ENCODE measurements at places on chromosomes 16 and 17.

DNA sequence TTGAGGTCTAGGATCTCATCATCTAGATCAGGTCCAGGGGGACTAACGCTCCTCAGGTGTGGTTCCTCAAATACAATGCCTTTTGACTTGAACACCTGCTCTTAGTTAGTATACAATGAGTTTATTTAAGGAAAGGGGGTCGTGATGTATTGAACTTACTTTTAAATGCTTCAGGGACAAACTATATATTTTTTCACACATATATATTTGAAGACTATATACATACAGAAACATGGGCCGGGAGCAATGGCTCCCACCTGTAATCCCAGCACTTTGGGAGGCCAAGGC lies 11.5 kb upstream of the USP32 start:
- no peak for DNase-seq

- DNase-seq = peak; percentile 41
Measured at GRCh38 chr17:78173097-78173715, 4.8 kb downstream of the SYNGR2 start.

DNA sequence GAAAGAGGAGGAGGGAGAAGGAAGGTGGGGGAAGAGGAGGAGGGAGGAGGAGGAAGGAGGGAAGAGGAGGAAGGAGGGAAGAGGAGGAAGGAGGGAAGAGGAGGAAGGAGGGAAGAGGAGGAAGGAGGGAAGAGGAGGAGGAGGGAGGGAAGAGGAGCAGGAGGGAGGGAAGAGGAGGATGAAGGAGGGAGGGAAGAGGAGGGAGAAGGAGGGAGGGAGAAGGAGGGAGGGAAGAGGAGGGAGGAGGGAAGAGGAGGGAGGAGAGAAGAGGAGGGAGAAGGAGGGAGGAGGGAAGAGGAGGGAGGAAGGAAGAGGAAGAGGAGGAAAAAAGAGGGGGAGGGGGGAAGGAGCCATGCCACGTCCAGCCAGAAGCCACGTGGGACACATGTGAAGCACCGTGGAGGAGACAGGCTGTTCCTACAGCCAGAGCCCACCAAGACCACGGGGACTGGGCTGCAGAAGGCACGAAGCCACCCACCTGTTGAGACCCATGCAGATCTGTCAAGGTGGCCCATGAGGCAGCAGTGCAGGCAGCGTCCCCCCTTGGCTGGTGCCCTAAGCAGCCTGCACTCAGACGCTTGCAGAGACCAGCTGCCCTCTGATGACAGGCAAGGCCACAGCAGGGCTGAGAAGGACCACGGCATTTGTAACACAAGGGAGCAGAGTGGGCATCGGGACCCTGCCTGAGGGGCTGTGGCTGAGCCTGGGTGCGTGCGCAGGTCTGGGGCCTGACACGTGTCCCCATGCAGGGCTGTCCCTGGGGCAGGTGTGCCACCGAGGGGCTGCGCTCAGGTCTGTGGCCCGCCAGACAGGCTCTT lies 10.3 kb downstream of the NDUFAF8 start:
- no peak for DNase-seq

GRCh38 chr17:75950855-75951554 lies 10.2 kb upstream of the FBF1 start:
- DNase-seq = no peak

GRCh38 chr17:49130891-49131290 lies 1.7 kb upstream of the B4GALNT2 start:
- DNase-seq = no peak

DNA sequence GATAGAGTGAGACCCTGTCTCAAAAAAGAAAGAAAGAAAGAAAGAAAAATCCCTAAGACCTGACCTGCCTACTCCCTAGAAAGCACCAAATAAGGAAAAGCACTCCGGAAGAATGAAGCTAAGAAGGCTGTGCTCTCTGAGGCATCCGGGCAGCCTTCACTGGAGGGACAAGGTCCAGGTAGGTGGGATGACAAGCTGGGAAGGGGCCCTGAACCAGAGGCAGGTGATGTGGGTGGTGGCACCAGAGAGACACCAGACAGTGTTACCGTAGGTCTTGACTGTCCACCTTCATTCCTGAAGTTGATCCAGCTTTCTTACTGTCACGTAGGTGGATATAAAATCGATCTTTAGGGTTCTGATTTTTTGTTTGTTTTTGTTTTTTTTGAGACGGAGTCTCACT lies 26.3 kb downstream of the SMTNL2 start:
- DNase-seq = no peak

DNA sequence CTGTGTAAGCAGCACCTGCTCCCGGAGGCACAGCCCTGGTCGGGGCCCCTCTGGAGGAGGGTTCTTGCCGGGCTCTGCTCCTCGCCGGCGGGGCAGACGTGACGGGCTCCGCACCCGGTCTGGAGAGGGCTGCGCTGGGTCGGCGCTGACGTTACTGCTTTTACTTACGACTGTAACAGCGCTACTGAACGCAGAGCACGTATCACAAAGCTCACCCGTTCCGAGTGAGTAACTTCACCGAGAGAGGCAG lies 1.3 kb upstream of the RAB40C start:
- no peak for DNase-seq

GRCh38 chr17:49525831-49526741 lies 31.0 kb downstream of the NGFR start:
- DNase-seq = no peak

GRCh38 chr16:73692861-73693260 lies 603.8 kb upstream of the PSMD7 start:
- no peak for DNase-seq

GRCh38 chr17:29731589-29731929 lies 108.8 kb upstream of the CORO6 start:
- DNase-seq = no peak

- no peak for DNase-seq
Measured at GRCh38 chr17:42068979-42069378, 18.6 kb upstream of the C17orf113 start.

GRCh38 chr16:57126411-57126810 lies 34.0 kb downstream of the CPNE2 start:
- DNase-seq = no peak

- peak; percentile 76 for DNase-seq
Measured at GRCh38 chr17:74601944-74602572, 10.0 kb upstream of the CD300LD start.

GRCh38 chr16:77548151-77548550 lies 113.3 kb upstream of the ADAMTS18 start:
- DNase-seq = no peak

- no peak for DNase-seq
Measured at GRCh38 chr17:50470426-50470825, 1.7 kb upstream of the CHAD start.

- no peak for DNase-seq
Measured at GRCh38 chr17:37179893-37180292, 195.9 kb upstream of the C17orf78 start.

GRCh38 chr17:68013385-68013784 lies 17.1 kb upstream of the C17orf58 start:
- no peak for DNase-seq

- DNase-seq = no peak
Measured at GRCh38 chr17:80053102-80053501, 16.7 kb downstream of the CCDC40 start.

DNA sequence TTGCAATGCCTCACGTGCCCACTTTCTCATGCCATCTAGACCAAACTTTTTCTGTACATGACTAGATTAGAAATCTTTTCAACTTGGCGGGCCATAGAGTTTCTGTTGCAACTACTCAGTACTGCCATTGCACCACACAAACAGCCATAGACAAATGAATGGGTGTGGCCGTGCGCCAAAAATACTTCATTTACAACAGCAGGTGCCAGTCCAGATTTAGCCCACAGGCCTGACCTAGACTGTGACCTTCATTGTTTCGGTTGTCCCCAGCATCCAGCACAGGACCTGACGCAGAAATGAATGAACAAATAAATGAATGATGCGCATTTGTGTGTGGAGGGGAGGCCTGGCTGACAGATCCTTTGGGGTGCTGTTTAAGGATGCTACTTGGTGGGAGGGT lies 14.3 kb upstream of the PDK2 start:
- DNase-seq = no peak

DNA sequence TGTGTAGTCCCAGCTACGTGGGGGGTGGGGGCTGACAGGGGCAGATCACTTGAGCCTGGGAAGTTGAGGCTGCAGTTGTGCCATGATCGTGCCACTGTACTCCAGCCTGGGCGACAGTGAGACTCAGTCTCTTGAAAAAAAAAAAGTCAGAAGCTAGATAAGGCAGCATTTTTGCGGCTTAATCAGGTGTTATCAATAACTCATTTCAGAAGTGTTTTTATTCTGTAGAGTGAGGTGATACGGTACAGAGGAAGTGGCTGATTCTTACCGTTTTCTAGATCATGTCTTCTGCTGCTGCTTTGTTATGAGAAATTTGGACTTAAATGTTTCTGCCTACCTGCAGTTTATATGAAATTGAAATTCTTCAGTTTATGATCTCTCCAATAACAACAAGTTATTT lies 18.6 kb downstream of the ZC3H18 start:
- no peak for DNase-seq

GRCh38 chr16:30740364-30741251 lies 7.6 kb upstream of the PHKG2 start:
- DNase-seq = no peak

GRCh38 chr17:10557422-10557821 lies 8.0 kb upstream of the MYH2 start:
- DNase-seq = no peak

- no peak for DNase-seq
Measured at GRCh38 chr17:17154981-17155380, 51.2 kb downstream of the PLD6 start.

DNA sequence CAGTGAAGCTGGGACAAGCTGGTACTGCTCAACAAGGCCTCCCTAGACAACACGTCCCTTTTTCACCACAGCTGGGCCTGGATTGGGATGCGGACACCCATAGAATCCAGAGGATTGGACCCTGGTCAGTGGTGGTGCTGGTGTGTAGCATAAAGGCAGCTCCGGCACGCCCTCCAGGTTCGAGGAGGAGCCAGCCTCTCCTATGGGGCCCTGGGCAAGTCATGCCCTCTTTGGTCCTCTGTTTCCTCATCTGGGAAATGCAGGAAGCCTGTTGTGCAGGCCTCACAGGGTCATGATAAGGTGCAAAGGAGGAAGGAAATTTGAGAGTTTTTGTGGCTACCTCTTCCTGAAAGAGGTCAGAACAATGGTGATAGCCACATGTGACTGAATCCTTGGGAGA lies 1741.7 kb downstream of the TP53TG3F start:
- no peak for DNase-seq

GRCh38 chr16:80347900-80348299 lies 192.9 kb upstream of the DYNLRB2 start:
- no peak for DNase-seq

DNA sequence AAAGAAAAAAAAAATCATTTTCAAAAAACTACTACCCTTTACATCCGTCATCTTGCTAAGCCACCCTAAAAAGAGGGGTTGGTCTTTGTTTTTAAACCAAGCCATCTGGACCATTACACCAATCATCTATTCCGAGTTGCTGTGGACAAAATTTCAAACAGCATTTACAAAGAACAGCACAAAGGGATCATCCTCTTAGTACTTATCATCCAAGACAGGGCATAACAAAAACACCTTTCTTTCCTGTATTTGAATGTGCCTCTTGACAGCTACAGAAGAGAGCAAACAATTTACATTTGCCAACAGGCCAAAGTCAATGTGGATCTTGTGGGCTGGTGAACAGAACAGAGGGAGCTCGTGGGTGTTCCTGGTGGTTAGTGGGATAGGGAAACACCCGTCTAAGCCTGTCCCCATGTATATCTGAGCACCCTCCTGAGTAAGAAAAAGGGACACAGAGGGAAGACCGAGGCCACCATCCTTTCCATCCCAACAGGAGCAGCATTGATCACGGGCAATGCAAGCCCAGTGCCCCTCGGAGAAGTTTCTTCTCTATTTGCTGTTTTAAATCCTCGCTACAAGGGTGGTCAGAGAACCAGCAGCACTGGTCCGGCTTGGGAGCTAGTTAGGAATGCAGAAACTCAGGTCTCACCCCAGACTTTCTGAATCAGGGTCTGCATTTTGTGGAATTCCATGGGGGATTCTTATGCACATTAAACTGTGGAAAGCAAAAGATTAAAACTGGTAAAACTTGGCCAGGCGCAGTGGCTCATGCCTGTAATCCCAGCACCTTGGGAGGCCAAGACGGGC lies 1.9 kb downstream of the SLC39A11 start:
- DNase-seq = no peak

GRCh38 chr16:46568472-46569230 lies 52.5 kb downstream of the SHCBP1 start:
- DNase-seq = no peak

DNA sequence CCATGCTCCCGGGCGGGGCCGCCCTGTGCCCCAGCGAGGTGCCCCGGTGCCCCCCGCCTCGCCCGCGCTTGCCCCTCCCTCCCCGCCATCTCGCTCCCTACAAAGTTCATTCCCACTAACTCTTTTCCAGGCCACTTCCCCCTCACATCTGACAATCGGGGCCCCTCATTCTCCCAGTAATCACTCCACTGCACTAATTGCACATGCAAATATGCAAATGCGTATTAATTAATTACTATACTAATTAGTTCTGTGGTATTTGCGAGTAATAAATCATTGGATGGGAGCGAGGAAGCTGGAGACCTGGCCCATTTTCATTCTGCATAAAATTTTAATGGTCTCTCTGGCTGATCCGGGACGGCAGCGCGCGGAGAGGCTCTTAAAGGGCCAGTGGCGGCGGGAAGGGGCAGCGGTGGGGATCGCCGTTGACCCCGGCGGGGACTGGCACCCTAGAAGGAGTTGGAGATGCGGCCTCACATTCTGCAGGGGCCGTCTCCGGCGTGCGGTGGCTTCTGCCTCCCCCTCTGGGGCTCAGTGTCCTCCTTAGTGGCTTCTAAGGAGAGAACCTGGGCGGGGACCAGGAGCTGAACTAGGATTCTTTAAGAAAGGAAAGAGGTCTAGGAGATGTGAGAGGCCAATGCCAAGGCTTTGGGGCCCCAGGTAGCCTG lies 8.4 kb upstream of the PPP1R1B start:
- DNase-seq = peak; percentile 48

DNA sequence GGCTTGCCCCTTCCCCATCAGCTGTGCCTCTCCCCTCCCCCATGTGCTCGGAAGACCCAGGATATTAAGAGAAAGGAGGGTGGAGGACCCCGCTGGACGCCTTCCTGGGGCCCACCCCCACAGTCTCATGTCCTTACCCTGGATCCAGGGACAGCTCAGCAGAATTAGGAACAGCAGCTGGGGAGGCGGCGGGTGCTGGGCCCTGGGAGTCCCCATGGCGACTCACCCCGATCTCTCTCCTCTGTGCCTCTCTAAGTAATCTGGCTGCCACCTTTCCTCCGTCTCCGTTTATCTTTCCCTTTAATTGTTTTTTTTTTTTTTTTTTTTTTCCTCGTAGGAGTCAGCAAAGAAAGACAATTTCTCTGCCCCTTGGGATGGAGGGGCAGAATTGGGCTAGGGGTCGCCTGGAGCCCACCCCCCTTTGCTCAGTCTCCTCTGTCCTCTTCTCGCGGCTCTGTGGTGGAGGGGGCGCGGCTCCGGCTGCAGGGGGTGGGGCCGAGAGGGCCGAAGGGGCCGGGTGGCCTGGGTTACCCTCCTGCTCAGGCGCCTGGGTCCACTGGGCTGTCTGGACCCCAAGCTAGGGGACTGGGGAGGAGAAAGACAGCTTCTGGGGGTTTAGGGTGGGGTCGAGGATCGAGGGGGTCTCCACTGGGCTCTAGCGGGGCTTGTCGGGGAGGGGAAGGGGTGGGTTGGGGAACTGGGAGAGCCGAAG lies 390 bp downstream of the SEZ6L2 start:
- no peak for DNase-seq

- no peak for DNase-seq
Measured at GRCh38 chr17:13671771-13672170, 70.0 kb upstream of the HS3ST3A1 start.
